KBM-7 (cell line): ENCODE measurements at places on chromosomes 12 and 14.

DNA sequence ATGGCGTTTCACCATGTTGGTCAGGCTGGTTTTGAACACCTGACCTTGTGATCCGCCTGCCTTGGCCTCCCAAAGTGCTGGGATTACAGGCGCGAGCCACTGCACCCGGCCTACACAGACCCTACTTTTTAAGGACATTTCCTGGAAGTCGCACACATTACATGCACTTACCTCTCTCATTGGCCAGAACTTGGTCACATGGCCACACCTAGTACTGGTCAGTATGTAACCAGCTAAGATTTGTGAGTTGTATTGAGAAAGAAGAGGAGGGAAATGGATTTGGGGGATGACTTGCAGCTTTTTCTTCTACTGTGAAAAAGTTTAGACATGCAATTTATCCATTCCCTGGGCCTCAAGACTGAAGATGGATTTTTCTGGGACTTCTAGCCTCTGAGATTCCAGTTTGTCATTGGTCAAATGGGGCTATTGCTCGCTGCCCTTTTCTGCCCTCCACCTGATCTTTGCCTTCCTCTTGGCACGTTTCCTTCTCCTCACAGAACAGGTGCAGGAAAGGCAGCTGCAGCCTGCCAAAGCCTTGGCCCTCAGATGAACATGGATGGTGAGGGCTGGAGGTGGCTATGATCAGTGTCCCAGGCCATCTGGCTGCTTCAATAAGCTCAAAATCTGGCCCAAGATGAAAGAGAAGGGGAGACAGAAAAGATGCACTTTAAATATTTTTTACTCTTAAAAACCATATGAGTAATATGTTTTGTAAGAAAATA, 7.1 kb upstream of the ZDHHC22 start:
- no peak for DNase-seq

DNA sequence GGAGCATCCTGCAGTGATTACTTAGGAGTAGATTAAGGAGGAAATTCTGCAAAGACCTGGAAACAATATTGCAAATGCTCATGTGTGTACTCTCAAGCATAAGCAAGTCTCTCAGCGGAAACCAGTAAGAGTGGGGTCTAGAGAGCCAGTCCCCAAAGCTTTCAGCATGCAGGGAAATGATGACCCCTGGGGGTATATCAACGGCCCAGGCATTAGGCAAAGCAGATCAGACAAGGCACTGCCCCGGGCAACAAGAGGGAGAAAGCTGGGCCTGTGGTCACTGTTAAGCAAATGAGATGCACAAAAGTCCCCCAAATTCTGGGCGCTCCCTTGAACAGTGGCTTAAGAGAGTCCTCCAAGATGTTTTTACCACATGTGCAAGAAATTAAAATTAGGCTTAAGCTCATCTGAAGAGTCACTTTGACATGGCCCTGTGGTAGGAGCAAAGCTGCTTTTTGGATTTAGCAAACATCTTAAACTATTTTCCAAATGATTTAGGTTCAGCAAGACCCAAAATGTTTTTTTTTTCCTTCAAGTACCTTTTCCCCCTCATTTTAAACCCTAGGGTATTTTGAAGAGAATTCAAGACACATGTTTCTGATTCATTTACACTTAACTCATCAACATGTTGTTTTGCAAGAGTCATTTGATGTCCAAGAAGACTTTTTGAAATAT, 457.1 kb upstream of the TBX3 start:
- DNase-seq = no peak

GRCh38 chr12:62731055-62731820, 203.7 kb downstream of the PPM1H start:
- DNase-seq = peak; percentile 76

GRCh38 chr12:64672925-64673409, 62.7 kb downstream of the RASSF3 start:
- DNase-seq = peak; percentile 68

GRCh38 chr12:53344824-53345485, 8.8 kb upstream of the SP7 start:
- DNase-seq = peak; percentile 79

- no peak for DNase-seq
Observed at GRCh38 chr12:130049666-130050065, 112.6 kb upstream of the FZD10 start.

GRCh38 chr14:55814873-55815272, 234.9 kb downstream of the KTN1 start:
- peak; percentile 62 for DNase-seq
